ENCODE measurements at places on chromosomes 13 and 19.

DNA sequence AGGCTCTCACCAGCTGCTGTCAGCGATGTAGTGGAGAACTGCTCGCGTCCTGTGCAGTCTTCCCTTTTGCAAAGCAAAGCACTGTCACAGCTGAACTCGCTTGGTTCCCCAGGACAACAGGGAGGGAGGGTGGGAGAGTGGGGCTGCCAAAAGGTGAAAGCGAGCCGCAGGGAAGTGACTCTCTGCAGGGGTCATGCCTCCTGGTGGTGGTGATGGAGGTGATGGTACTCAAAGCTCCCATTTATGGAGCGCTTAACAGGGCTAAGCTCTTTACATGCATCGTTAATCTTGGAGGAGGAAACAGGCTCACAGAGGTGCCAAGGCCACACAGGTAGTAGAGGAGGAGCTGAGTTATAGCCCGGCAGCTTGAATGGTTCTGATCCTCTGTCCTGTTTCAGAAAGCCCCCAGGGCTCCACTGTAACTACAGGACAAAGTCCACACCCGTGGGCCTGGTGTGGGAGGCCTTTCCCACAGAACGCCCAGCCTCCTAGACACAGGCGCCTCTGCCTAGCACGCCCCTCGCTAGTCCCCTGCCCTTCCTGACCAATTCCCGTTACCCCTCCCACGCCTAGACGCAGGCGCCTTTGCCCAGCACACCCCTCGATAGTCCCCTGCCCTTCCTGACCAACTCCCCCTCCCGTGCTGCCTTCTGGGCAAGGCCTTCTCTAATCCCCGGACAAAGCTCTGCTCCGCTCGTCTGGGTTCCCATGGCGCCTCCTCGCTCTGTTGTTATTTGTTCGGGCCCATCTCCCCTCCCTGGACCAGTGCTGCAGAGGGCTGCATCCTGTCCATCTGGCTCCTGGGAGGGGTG, 10.7 kb downstream of the PPP1R37 start:
- no peak for DNase-seq

DNA sequence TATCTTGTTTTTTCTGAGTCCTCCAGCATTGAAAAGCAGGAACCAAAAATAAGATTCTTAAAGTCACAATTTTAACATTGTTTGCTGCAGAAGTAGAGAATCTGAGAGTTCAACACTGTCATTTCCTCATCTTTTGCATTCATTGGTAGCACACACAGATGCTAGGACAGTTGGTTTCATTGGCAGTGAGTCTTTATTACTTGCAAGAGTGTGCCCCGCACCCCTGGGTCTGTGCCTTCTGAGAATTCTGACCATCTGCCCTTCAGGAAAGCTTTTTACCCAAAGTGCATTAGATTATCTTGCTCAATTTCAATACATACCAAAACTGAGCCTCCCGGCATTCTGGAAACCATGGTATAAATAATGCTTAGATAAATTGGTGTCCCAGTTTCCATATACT, 247.7 kb upstream of the SLITRK1 start:
- DNase-seq, result no peak

DNA sequence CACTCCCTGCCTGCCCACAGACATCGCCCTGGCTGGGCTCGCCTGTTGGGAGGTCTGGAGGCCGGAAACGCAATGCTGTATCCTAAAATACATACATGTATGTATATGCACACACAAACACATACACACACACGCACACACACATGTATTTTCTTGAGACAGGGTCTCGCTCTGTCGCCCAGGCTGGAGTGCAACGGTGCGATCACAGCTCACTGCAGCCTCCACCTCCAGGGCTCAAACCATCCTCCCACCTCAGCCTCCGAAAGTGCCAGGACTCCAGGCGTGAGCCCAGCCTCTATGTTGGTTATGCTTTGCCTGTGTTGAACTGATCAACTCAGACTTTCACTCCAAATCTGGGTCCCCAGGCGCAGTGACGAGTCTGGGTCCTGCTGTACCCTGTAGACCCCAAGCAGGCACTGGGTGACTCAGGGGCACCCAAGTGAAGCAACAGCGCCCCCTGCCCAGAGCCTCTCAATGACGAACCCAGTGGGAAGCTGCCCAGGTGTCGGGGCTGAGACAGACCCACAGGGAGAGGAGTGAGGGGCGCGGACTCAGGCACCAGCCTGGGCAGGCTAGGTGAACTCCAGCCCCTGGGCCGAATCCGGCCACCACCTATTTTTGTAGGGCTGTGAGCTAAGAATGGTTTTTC, 27.4 kb upstream of the CACTIN start:
- DNase-seq, result no peak

DNA sequence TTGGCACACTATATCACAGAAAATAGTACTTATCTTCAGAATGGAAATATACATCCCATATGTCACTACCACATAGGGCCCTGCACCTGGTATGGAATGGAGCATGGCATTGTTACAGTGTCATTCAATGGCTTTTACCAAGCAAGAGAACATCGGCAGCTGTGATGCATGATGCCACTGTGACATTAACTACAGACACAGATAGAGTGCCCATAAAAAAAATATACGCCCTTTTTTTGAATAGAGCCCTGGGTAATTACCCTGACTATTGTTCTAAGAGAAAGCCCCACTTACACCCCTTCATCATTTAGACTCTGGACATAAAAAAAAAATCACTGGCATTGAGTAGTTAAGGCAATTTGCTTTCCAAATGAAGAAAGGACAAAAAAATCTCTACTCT, 320.3 kb downstream of the DNAJC15 start:
- DNase-seq, result no peak

DNA sequence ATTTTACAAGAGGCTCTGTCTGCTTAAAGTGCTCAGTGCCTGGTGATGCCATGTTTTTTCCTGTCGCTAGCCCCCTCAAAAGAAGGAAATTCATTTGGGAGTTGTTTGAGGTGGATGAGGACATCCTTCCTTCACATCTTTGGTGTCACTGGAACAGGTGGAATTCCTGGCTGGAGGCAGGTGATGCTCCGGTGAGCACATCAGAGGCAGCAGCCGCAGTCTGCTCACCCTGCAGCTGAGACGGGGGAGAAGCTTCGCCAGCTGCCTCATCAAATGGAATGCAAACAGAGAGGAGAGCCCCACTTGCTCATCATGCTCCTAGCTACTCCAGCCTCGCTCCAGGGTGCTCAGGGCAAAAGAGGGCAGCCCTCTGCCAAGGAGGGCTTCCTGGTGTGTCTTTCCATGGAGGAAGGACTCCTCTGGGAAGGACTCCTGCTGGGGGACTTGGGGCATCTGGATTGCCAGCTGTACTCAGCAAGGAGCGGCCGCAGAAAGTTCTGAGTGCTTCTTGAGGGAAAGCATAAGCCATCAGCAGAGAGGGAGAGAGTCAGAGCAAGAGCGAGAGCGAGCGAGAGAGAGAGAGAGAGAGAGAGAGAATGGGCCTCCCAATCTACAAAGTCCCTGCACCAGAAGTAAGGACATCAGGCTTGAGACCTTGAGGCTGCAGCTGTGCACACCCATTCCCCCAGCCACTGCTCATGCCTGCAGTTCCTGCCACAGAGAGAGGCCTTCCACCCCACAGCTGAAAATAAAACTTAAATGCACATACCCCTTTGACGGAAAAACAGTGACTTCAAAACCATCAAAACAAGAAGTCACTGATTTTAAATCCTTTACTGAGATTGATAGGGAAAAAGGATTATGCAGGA, 74.3 kb upstream of the UBL3 start:
- no peak for DNase-seq

- no peak for DNase-seq
Observed at GRCh38 chr19:13382633-13382938, 123.7 kb downstream of the CACNA1A start.

DNA sequence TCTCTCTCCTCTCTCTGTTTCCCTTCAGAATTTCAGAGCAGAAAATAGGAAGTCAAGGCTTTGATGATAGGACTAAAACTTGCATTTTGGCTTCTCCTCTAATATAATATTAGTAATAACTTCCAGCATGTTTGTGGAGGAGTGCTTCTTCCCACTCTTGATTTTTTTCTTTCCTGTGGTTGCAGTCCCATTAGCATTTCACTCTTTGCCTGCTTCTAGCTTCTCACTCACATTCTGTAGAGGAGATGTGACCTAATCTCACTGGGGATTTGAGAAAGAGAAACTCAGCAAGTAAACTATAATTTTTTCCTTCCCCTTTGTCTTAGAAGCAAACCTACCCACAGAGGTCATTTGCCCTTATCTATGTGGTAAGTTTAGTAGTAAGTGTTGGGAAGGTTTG, 169.4 kb upstream of the HTR2A start:
- DNase-seq, result no peak

DNA sequence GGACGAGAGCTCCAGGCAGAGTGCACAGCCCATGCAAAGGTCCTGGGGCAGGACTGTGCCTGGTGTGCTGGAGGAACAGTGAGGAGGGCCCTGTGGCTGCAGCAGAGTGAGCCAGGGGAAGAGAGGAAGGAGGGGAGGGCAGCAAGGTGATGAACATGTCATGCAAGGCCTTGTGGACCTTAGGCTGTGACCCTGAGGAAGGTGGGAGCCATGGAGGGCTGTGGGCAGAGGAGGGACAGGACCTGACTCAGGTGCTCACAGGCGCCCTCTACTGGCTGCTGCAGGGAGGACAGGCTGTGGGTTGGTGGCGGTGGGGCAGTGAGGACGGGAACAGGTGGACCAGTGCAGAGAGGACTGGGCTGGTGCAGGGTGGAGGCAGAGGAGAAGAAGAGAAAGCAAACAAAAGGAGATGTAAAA, 170.3 kb downstream of the PTPRS start:
- peak; percentile 58 for DNase-seq

All from SK-N-SH (cell line).